Inflammatory macrophage (primary cell): ENCODE measurements at places on chromosomes 5 and 9.

- no peak for DNase-seq
These were observed 123.9 kb downstream of the SLIT3 start for GRCh38 chr5:169176709-169177694.

DNA sequence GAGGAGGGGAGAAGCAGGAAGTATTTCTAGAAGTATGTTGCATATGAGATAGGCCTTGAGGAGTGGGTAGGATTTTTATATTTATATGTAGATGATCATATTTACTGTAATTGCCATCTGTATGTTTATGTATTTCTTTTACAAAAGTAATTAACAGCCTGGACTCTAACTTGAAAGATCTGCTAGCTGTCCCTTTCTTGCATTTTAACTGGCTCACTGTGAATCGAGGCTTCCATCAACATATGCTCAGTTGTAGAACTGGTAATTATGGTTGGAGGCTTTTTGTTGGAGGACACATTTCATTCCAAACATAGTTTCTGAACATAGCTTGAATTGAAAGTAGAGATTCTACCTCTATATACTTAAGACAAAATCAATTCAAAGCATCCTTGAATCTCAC is 23.4 kb downstream of the ABLIM3 start:
- no peak for DNase-seq

DNA sequence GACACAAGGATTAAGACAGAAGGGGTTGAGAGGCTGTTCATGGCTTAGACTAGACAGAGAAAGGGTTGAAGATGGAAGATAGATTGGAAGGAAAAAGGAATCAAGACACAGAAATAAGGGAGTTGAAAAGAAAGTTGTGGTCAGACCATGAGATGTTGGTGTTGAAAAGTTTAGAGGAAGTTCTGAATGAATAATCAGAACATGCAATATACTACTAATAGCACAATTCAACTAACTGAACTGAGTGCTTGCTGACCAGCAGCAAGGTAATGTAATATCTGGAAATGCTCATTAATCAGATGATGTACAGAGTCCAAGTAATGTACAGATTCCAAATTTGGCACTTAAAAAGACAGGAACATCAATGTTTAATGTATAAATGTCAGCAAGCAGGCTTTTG is 10.6 kb upstream of the NNT start:
- peak; percentile 37 for DNase-seq

DNA sequence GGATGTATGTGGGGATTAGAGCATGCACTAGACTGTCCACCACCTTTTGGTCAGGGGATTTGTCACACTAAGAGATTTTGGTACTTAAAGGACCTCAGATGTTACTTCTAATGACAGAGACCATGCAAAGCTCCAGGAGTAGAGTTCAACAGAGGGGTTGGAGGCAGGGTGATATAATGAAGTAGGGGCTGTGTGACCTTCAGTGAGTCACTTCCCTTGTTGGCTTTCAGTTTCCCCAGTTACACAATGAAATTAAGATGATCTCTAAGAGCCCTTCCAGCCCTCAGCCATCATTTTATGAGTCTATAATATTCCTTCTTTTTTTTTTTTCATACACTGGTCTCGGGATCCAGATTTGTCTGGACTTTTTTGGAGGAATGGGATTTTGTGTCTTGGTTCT is 26.8 kb downstream of the GLRA1 start:
- no peak for DNase-seq

GRCh38 chr5:75536694-75537360 is 25.1 kb downstream of the POLK start:
- DNase-seq: no peak

GRCh38 chr5:149641000-149641576 is 59.8 kb downstream of the ARHGEF37 start:
- no peak for DNase-seq

GRCh38 chr9:114205171-114206015 is 50.1 kb downstream of the COL27A1 start:
- DNase-seq: no peak

- no peak for DNase-seq
These were observed 727 bp downstream of the TRIM7 start for GRCh38 chr5:181204113-181204825.

GRCh38 chr5:153350175-153350883 is 140.1 kb upstream of the GRIA1 start:
- DNase-seq: no peak

DNA sequence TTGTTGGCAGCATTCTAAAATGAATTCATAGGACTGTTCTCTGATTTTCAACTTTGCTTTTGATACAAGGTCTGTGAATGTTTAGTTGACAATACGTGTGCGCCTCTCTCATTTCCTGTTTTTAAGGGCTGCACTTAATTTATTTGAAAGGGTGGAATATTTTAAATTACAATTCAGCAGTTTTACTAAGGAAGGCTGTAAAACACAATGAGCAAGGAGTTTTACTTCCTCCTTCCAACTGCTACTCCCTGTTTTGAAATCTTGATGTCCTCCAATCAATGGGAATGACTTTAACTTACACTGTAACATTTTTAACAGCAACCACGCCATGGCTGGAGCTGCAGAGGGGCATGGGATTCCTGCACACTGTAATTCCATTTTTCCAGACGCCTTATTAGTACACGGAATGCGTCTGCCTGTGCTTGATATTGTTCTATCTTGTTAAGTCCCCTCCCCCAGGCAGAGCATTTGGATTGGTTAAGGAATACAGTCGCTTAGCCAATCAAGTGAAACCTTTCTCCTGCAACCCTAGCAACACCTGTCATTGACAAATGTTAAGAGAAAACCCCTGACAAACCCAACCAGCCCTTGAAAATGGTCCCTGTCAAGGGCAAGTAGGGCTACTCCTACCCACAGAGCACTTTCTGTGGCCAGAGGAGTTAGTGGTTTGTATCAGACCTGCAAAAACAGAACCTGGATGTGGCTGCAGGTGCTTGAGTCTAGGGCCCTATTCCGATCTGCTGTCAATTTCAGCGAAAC is 12.5 kb upstream of the ZSWIM6 start:
- peak; percentile 61 for DNase-seq

DNA sequence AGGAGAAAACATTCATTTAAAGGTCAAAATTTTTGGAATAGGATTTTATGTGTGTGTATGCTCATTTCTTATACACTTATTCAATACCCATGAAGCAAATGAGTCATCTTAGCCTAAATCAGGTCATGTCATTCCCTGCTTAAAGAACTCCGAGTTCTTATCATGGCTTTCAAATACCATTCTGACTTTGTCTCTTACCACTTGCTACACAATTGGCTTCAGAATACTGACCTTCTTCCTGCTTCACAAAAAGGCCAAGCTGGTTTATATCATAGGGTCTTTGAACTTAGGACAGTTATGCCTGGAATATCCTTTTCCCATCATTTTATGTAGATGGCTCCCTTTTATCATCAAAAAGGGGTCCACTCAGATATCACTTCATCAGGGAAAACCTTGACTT is 652.2 kb upstream of the WWC1 start:
- no peak for DNase-seq

DNA sequence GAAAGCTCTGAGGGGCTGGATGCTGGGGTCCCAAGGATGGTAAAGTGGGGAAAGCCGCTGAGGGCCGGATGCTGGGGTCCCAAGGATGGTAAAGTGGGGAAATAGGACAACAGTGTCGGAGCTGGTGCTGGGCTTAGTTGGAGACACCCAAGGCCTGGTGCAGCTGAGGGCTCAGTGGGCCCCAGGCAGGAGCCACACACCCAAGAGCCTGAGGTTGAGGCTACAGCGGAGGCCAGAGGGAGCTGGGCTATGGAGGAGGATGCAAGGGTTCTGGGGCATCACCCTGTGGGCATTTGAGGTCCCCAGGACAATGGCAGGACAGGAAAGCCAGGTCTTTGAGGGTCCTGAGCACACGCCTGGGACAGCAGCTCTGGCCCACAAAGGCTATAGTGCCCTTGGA is 19.1 kb upstream of the SLC9A3 start:
- DNase-seq: no peak

DNA sequence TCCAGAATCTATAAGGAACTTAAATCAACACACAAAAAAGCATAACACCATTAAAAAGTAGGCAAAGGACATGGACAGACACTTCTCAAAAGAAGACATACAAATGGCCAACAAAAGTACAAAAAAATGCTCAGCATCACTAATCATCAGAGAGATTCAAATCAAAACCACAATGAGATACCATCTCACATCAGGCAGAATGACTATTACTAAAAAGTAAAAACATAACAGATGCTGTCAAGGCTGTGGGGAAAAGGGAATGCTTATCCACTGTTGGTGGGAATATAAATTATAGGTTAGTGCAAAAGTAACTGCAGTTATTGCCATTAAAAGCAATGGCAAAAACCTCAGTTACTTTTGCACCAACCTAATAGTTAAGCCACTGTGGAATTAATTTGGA is 32.2 kb upstream of the SPATA31D4 start:
- DNase-seq: no peak
